ENCODE measurements at places on chromosomes 4 and X.

DNA sequence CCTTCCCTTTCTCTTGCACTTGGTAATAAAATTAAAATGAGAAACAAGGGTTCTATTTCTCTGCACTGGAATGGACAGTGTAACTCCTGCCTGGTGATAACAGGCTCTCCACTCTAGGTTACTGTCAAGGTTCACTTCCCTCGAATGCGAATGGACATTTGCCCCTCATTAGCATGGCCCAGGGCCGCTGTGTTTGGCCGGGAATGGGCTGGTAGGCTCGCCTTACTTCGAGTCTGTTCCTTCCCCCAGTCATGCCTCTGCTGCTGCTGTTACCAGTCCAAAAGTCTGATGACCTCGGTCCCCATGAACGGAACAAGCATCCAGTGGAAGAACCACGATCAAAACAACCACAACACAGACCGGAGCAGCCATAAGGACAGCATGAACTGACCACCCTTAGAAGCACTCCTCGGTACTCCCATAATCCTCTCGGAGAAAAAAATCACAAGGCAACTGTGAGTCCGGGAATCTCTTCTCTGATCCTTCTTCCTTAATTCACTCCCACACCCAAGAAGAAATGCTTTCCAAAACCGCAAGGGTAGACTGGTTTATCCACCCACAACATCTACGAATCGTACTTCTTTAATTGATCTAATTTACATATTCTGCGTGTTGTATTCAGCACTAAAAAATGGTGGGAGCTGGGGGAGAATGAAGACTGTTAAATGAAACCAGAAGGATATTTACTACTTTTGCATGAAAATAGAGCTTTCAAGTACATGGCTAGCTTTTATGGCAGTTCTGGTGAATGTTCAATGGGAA, 61.5 kb downstream of the EDNRA start:
- DNase-seq: no peak

- DNase-seq: no peak
Measured at GRCh38 chr4:105107095-105107856, 39.4 kb upstream of the TET2 start.

DNA sequence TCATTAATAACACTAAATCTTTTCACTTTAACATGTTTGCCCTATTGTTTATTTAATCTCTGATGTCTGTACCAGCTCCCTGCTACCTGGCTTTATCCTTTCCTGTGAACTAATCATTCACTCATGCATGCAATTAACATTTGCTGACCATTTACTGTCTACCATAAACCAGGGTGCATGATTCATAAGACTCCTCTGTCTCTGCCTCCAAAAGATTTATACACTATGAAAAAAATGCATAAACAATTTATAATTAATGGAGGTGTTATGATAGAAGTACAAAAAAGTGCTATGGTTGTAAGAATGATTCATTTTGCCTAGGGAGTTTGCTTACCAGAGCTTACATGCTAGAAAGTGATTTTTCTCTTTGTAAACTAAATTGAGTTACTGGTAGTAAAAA, 24.5 kb upstream of the CPEB2 start:
- DNase-seq: no peak

DNA sequence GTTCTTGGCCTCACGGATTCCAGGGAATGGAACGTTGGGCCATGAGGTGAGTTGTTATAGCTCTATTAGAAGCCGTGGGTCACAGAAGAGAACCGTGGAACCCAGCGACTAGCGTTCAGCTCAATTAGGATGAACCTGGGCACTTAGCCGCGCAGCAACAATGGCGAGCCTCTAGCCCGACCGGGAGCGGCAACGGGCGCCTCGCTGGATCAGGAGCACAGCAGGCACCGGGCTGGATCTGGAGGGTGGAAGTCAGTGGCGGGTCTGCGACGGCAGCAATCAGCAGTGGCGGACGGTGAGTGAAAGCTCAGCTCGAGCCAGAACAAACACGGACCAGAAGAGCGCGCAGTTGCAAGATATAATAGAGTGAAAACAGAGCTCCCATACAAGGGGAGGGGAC, 34.2 kb downstream of the AGA start:
- no peak for DNase-seq

- no peak for DNase-seq
Measured at GRCh38 chrX:12979026-12979607, 4.2 kb downstream of the TMSB4X start.

- no peak for DNase-seq
Measured at GRCh38 chr4:42643685-42644084, 13.2 kb downstream of the ATP8A1 start.

Data from activated CD8-positive, alpha-beta memory T cell treated with anti-CD3 and anti-CD28 coated beads for 1 hour (primary cell).